ENCODE measurements at places on chromosomes 1 and 21. TPM values are rescaled to one million over a fixed set of nuclear protein-coding genes. Genes with fewer than 3 reads are reported as not detected.

TNFRSF4 gene
- 9.0 TPM for total RNA-seq

ANXA9 gene
- 5.6 TPM for total RNA-seq

COL11A1 gene
- 0.65 TPM for total RNA-seq

DTL gene
- total RNA-seq, result 0.79 TPM

PARS2 gene
- 4.6 TPM for total RNA-seq

TSPAN1 gene
- 1.2 TPM for total RNA-seq

HENMT1 gene
- 2.8 TPM for total RNA-seq

PLA2G2C gene
- not detected for total RNA-seq

LCE3E gene
- not detected for total RNA-seq

AKIRIN1 gene
- 56.6 TPM for total RNA-seq

CYP4B1 gene
- 420 TPM for total RNA-seq

TOE1 gene
- 6.1 TPM for total RNA-seq

CENPS gene
- total RNA-seq, result 5.4 TPM

GPR52 gene
- total RNA-seq, result 4.0 TPM

TXLNA gene
- total RNA-seq, result 41.9 TPM

GRCh38 chr1:219927956-219928790 is at the start of gene SLC30A10:
Gene SLC30A10, minus strand, starts transcription at chr1:219928557. Its CDS starts 117 bp downstream, at chr1:219928440.
- DNase-seq, result no peak

DNA sequence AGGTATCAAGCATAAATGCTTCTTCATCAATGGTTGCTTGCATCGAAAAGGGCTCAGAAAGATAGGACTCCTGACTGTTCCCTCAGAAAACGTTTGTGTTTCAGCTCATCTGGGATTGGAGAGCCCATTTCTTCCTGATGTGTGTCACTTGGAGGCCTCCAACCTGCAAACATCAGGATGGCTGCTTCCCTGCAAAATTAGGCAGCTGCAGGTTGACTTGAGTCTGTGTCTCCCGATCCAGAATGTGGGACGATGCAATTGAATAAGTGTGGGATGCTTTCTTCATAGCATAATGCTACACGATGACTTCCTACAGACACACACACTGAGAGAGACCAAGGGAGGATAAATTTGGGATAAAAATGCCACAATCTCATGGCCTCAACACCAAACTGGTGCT is 42.2 kb downstream of the OLIG1 start:
- DNase-seq, result no peak

GRCh38 chr1:37399205-37399604 is 75.2 kb upstream of the ZC3H12A start:
- DNase-seq, result no peak

- DNase-seq, result no peak
Observed at GRCh38 chr1:29516063-29516820, 279.9 kb downstream of the PTPRU start.

- DNase-seq, result peak; percentile 93
Observed at GRCh38 chr1:234755449-234755863, 145.5 kb upstream of the IRF2BP2 start.

DNA sequence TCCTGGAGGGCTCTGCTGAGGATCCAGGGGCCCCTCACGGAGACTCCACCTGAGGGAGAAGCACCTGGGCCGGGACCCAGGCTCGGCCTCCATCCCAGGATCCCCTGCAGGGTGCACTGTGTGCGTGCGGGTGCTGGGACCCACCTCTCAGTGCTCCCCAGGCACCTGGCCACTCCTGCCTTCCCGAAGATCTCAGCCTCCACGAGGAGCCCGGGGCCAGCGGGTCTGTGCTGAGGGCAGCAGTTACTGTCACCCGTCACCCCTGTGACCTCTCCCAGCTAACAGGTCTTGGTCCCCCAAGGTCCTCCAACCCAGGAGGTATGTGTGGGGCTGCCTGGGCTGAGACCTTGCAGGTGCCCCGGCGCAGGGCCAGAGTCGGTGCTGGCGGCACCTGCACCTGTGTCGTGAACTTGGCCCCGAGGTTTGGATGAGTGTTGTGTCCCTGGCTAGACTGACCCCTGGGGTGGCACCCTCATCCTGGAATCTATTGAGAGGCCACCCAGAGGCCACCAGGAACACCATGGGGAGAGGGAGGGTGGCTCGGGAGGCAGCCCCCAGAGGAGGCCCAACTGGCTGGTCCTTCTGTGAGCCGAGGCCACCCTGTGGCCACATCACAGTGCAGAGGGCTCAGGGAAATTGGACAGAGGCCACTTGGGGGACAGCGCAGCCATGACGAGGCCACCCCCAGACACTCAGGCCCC is 17.7 kb downstream of the MORN1 start:
- no peak for DNase-seq

DNA sequence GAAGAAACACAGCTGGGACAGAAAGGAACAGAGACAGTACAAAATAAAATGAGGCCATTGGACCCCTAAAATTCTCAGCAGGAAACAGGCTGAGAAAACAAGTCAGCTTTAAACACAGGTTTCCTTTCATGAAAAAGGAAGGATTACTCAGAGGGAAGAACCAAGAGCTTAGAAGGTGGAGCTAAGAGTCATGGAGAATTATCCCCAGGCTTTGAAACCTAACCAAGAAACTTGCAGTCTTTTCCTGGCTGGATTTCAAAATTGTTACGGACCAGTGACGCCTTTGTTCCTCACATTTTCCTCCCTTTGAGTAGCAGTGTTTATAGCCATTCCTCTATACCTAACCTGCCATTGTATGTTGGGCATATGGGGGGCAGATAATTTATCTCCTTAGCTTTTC is 8.8 kb downstream of the HMGB4 start:
- no peak for DNase-seq

DNA sequence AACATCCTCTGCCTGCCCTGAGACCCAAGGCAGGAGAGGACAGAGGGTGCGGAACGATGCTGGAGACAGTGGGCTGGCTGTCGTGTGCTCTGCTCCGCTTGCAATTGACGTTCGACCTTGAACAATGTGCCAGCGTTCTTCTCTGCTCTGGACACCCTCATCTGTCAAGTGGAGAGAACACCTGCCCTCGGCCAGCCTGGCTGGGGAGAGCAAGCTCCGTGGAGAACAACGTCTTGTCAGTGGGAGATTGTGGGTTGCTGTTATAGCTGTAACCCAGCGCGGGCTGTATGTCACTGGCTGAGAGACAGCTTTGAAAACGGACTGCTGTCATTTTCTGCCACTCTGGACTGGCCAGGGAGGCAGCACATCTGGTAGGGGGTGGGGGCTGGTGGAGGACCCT is 14.7 kb downstream of the KIAA1614 start:
- DNase-seq, result no peak

DNA sequence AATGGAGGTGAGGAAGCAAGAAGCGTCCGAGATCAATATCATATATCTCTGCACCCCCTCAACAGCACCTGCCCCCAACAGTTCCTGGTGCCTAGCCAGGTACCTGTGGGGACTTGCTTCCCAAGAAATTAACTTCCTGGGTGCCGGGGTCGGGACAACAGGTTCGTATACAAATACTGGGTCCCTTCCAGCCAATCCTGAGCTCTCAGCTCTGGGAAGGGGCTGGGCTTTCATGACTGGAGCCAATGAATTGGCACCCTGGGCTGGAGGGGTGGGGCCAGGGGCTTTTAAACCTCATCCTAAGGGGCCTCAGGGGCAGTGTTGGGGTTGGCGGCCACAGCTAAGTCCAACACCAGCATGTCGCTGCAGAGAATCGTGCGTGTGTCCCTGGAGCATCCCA is at the start of gene PADI3:
Gene PADI3 (plus strand): TSS at position 318 of the 400 bp plus-strand sequence. CDS start 40 bp downstream, at position 358.
- no peak for DNase-seq

DNA sequence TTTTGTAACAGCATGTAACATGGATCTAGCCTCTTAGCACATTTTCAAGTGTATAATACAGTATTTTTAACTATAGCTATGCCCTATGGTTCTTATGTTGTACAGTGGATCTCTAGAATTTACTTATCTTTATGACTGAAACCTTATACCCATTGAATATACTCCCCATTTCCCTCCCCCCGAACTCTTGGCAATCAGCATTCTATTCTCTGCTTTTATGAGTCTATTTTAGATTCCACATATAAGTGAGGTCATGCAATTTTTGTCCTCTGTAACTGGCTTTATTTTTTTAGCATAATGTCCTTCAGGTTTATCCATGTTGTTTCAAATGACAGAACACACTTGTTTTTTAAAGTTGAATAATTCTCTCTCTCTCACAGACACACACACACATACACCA is 3.1 kb upstream of the GBP6 start:
- no peak for DNase-seq

DNA sequence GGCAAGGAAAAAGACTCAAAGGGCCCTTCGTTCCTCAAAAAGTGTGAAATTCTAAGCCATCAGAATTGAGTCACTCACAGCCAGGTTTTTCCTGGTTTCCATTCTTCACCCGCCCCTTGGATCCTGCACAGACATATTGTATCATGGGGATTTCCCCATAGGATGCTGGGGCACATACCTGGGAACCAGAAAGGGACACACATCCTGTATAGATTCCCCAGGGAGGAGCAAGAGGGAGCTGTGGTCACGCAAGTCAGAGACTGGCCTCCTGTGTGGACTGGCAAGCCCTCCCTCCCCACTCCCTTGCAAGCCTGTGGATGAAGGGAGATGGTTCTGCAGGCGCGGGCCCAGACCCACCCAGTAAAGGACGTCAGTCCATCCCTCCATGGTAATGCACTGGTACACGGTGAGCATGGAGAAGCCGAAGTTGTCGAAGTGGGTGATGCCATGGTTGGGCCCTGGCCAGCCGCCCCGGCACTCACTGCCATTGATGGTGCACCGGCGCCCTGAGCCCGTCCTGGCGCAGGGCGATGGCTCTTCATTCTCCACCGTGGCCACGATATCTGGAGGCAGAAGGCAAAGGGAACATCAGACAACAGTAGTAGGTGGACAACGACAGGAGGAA is 23.2 kb downstream of the CACNA1S start:
- DNase-seq, result no peak

DNA sequence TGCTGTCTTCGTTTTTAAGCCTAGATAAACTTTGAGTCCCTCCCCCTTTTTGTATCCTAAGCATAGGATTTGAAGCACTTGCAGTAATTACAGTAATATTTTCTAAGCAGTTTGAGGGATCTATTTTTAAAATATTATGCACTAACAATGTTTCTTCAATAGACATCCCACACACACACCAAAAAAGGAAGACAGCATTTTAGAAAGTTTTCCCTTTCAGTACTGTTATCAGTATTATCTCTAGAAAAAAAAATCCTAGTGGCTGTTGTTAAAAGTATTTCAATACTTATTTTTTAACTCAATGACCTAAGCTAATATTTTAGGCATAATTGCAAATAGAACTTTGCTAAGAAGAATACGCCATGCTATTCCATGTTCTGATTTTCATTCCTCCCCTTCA is 15.1 kb downstream of the MCOLN3 start:
- no peak for DNase-seq

GRCh38 chr1:14339288-14339687 is 259.2 kb upstream of the KAZN start:
- DNase-seq, result no peak

- no peak for DNase-seq
Observed at GRCh38 chr1:56844545-56845136, 10.0 kb upstream of the C8A start.

DNA sequence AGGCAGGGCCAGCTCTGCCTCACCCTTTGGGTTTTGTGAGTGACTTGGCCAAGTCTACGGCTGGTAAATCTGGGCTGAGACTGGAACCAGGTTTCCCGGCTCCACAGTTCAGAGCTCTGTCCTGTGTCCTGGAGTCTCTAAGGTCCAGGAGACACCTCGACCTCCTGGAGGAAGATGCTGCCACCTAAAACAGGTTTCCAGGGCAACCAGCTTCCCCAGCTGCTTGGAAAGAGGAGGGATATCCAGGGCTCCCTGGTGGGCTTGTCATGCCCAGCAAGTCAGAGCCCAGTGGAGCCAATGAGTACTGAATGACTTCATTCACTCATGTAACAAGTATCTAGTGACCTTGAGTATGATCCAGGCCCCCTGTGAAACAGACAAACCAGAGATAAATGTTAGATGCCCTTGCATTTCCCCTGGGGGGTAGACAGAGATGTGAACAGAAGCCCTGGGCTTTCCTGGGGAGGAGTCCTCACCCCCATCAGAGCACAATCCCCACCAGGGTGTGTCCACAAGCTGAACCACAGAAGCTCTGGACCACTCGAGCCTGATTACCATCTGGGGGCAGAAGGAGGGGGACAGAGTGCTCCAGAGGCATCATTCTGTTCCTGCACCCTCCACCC is 181.2 kb upstream of the RAB4A start:
- DNase-seq, result no peak

- DNase-seq, result no peak
Observed at GRCh38 chr1:159098596-159098995, 22.0 kb upstream of the AIM2 start.

DNA sequence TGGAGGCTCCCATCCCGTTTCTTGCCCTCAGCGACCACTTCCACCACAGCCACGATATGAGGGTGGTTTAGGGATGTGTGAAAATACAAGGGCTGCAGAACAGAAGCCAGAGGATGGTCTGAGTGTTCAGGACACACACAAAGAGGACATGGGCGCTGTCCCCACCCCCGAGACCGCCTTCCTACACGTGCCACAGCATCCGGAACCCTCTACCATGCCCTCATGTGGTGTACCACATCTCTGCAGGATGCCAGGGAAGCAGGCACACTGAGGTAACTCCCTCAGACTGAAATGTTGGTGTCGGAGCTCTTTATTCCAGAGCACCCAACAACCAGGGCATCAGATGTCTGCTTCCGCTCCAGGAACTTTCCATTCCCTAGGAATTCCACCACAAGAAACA is 23.1 kb downstream of the NPHP4 start:
- no peak for DNase-seq

GRCh38 chr1:110951161-110951560 is 12.6 kb downstream of the LRIF1 start:
- DNase-seq, result no peak

DNA sequence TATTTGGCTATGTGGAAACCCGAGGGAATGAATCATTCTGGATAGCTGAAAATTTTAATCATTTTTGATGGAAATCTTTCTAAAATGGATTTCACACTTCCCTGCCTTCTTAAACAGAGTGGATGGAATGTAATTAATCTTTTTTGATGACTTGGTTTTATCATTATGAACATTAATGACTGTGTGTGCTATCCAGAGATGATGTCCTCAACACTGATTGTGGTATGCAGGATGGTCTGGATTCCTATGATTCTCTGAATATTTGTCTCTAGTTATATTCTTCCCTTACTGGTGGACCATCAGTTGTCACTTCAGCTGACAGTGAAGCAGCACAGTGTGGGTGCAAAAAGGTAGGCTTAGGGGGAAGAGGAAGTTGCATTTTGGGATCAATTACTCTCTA is 513.5 kb downstream of the LMO4 start:
- no peak for DNase-seq
